ENCODE measurements at places on chromosomes 4 and X.

DNA sequence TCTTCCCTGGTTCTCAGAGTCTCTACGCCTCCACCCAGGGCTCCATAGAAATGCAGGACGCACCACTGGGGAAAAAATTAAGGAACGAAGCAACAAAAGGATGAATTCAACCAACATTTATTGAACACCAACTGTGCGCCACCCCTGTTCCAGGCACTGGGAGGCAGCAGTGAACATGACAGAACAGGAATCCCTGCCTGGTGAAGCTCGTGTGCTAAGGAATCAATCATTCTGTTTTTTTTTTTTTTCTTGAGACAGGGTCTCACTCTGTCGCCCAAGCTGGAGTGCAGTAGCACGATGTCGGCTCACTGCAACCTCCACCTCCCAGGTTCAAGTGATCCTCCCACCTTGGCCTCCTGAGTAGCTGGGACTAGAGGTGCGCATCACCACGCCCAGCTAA lies 1.9 kb upstream of the FTSJ1 start:
- no peak for DNase-seq

- no peak for DNase-seq
These were observed 330.1 kb upstream of the GIMD1 start for GRCh38 chr4:106698621-106699195.

- DNase-seq: no peak
These were observed 41.6 kb upstream of the NKRF start for GRCh38 chrX:119647552-119648420.

GRCh38 chrX:153867671-153868070 lies 18.3 kb downstream of the L1CAM start:
- DNase-seq: no peak

- no peak for DNase-seq
These were observed 284.5 kb upstream of the CTSO start for GRCh38 chr4:156238171-156238570.

DNA sequence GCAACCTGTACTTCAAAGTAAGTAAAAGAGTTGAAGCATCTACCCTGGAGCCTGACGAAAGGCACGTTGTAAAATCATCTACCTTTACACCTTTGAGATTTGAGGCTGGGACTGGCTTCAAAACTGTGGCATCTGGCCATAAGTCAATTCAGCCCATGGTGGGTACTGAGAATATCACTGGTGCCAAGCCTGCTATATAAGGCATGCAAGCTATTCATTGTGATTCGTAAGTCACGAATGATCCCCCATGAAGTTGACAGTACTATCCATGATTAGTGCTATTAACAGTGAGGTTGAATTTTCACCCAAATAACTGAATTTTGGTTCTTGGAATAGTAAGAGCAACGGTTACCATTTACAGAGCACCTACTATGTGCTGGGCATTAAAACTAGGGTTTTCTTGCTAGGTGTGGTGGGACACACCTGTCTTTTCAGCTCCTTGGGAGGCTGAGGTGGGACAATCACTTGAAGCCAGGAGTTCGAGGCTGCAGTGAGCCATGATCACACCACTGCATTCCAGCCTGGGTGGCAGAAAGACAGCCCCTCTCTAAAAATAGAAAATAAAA lies 39.8 kb downstream of the IRF2 start:
- DNase-seq: no peak

DNA sequence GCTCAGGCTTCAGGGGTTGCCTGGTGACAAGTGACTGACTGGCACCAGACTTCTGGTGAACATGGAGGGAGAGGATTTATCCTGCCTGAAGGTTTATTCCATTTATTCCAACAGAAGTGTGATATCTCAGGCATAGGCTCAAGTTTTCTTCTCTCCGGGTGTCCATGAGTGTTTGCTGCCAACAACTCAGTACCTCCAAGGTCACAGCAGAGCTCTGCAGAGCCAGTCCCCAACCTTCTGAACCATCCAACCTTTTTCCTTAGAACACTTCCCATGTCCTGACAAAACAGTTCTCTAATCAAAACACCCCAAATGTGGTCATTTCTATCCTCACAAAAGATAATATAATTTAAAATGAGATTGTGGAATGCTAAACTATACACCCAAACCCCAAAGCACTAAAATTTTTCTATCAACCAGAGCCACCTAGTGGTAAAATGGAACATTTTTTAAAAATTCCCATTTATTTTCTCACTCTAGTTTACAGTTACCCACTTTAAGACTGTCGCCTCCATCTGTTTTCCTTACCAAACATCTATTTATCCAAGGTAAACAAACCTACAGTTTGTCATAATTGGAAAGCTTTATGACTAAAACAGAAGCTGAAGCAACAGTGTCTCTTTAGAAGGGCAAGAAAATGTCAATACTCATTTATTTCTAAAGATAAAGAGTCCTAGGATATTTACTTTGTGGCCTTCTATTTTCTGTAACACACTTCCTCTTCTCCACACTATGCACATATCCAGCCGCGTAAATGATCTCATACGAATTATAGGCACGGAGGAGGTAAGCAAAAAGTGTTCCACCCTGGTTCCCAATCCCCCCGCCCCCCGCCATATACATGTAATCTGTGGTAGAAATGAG lies 39.5 kb downstream of the TMEM154 start:
- peak; percentile 20 for DNase-seq

DNA sequence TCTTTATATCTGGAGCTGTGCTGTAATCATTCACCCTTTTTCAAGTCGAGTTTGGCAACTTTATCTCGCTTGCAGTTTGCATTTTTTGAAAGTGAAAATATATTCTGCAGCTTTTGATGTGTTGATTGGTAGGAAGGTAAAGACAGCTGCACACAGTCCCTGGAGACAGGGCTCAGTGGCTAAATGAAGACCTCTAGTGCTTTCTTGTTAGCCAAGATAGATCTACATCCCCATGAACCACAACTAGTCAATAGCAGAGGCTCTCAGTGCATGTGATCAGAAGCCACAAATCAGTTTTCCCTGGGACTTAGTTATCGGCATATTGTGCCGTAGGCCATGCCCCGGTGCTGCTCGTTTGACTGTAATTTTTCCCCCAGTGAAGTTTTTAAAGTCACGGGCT lies 587.7 kb upstream of the PITX2 start:
- no peak for DNase-seq
